ENCODE measurements at places on chromosomes 1 and 21. TPM values are rescaled to one million over a fixed set of nuclear protein-coding genes. Genes with fewer than 3 reads are reported as not detected.

RGSL1 gene
- 1.7 TPM for total RNA-seq

GRCh38 chr1:246417152-246417812 lies 89.8 kb downstream of the SMYD3 start:
- no peak for DNase-seq

DNA sequence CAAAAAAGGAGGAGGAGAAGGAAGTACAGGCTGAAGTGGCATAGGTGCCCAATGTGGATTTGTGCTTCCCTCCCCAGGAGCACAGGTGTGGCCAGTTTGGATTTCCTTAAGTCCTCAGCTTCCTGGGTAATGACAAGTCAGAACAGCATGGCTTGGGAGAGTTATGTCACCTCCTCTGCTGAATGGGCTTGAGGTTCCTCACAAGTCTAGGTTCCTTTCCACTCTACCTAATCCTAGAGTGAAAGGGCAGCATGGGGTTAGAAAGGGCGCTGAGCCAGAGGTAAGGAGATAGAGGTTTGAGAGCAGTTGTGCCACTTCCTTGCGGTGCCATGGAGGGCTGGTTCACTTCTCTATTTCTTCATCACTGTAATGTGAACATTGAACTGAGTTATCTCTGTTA lies 35.5 kb upstream of the IL20 start:
- no peak for DNase-seq

RIPPLY3 gene
- not detected for total RNA-seq

GRCh38 chr1:203990118-203990517 lies 82.8 kb upstream of the SOX13 start:
- no peak for DNase-seq

Measured in umbilical cord (tissue), 2 donors.